ENCODE measurements at places on chromosomes 1 and 21.

GRCh38 chr1:173415490-173415889 is 61.6 kb upstream of the PRDX6 start:
- DNase-seq, result no peak

GRCh38 chr1:109654519-109654918 is 1.4 kb upstream of the GSTM4 start:
- no peak for DNase-seq

DNA sequence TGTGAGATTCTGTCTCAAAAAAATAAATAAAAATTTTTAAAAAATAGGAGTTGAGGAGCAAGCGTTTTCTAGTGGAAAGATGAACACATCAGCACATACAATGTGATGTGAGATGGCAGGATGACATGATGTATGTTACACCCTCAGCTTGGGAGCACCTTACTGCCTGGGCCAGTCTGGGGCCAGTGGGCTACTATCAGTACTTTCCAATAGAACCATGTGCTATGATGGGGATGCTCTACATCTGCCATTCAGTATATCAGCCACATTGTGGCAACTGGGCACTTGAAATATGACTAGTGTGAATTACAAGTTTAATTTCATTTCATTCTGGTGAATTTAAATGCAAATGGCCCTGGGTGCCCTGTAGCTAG is 156.0 kb downstream of the PGBD5 start:
- no peak for DNase-seq

GRCh38 chr1:231193710-231194340 is 32.0 kb downstream of the TRIM67 start:
- DNase-seq, result no peak

- DNase-seq, result no peak
These were observed at the start of gene PTPRF for GRCh38 chr1:43530483-43531106. Gene PTPRF (plus strand): TSS chr1:43530883. CDS start chr1:43545076, 14,193 bp downstream.

DNA sequence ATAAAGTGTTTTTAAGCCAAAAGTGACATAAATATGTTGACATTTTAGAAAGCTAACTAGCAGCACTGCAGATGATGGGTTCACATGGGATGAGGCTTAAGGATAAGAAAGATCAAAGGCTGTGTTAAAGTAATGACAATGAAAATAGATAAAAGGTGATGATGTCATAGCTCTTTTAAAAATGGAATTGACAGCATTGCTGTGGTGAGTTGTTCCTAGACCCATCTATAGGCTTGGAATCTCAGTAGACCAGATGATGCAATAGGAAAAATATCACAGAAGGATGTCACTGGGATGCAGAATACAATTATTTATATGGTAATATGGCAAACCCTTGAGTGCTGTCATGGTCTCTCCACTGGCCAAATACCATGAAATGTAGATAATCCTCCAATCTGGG is 286.0 kb downstream of the PLA2G4A start:
- no peak for DNase-seq

GRCh38 chr1:31521761-31522555 is 54.4 kb upstream of the TINAGL1 start:
- no peak for DNase-seq

DNA sequence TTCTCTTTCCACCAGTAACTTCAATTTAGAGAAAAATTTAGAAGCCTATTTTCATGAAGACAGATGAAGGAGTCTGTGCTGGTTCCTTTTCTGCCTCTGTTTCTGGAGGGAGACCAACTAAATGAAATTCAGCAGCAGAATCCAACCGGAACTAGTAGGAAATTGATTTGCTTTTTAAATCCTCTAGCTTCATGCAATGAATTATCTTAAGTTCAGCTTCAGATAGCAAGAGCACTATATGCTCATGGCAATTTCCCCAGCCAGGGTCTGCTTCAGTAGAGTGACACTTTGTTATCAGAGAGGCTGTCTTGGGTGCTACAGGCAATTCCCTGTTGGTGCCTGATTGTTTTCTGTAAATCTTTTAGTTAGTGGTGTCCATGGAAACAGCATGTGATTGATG is 189.7 kb downstream of the SLC35F3 start:
- no peak for DNase-seq

- no peak for DNase-seq
These were observed 2.5 kb upstream of the CDKN2C start for GRCh38 chr1:50967416-50968157.

DNA sequence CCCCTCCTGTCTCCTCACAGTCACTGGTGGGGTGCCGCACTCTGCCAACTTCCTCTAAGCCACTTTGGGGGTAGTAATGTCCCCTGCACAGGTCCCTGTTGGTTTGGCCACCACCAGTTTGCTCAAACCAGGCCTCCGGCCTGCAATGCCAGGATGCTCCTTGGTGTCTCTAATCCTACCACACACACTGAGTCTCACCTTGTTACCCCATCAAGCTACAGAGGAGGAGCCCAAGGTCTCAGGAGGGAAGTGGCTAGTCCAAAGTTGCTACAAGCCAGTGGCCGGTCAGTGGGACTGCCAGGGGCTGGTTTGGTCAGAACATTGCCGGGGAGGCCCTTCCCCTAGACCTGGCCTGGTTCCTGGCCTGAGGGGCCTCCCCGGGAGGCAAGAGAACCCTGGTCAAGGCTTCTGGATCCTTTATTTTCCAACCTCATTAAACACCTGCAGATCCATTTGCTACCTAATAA is 21.5 kb upstream of the LRP8 start:
- no peak for DNase-seq

DNA sequence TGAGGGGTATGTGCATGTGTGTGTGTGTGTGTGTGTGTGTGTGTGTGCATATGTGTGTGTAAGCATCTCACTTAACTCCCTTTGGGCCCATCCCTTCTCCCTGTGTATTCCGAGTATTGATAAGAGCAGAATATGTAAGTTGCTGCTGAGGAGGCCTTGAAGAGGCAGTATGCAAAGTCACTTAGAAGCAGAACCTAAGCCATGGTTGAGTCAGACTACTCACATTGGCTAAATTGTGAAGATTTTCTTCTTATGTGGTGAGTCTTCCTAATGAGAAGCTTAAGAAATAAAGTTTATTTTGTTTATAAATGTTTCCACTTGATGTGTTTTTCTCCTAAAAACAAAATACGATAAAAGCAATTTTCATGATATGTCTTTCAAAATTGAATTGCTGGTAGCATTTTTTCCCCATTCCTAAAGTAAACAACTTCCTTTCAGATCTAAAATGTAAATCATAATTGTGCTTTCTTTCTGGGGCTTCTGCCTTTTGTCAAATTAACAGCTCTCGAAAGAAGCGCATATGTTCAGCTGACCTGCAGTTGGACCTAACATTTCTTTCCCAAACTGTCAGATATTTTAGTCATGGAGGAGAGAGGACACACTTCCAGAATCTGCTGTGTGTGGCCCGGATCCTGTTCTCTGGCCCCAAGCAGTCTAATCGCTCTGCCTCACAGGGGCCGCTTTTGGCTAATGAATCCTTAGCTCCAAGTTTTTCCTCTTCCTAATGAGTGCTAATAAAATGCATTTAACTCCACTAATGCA is 284.0 kb downstream of the DUSP10 start:
- no peak for DNase-seq

DNA sequence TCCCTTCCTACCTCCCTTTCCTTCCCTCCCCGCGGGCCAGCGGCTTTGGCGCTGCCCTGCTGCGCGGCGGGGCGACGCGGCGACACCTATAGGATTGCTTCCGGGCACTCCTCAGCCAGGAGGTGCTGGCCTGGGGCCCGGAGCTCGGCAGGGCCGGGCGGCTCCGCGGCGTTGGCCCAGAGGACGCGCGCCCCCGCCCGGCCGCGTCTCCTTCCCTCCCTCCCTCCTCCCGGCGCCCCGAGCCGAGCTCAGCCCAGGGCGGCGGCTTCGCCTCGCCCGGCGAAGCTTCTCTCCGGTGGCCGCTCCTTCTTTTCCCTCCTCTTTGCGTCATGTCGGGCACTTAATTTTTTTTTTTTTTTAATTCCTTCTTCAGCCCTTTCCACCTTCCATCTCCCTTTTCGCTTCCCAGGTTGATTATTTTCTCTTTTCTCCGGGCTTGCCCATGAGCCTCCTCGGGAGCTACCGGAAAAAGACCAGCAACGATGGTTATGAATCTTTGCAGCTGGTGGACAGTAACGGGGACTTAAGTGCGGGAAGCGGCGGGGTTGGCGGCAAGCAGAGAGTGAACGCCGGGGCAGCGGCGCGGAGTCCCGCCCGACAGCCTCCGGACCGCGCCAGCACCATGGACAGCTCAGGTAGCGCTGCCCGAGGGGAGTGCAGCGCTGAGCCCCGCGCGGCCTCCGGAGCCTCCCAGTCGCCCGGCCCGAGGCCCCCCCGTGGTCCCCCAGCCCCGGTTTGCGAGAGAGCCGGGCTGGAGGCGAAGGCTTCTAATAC is at the start of gene DNAJC6:
Gene DNAJC6 (plus strand): TSS at position 240 of the 774 bp plus-strand sequence. CDS start 203 bp downstream, at position 443.
- peak; percentile 27 for DNase-seq

- no peak for DNase-seq
These were observed 210.0 kb downstream of the HLX start for GRCh38 chr1:221089273-221089672.

GRCh38 chr1:232744847-232745246 is 60.4 kb upstream of the MAP10 start:
- no peak for DNase-seq

GRCh38 chr1:2152954-2153353 is 41.6 kb downstream of the FAAP20 start:
- DNase-seq, result peak; percentile 59

DNA sequence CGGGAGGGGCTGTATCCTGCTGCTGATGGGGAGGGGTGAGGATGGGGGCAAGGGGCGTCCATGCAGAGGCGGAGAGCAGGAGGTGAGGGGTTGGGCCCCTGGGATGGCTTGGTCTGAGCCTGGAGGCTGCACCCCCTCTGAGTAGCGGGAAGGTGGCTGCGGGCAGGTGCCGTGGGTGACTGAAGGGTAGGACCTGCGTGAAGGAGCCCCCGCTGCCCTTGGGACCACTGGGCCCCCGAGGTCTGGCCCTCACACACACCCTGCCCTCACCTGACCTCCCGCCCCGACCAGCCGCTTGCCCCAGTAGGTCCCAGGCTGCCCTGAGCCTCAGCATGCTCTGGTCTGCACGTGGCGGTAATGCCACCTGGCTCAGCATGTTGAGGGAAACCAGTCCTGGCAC is 12.8 kb upstream of the SKI start:
- no peak for DNase-seq

GRCh38 chr1:7089497-7089896 is 304.2 kb downstream of the CAMTA1 start:
- no peak for DNase-seq

DNA sequence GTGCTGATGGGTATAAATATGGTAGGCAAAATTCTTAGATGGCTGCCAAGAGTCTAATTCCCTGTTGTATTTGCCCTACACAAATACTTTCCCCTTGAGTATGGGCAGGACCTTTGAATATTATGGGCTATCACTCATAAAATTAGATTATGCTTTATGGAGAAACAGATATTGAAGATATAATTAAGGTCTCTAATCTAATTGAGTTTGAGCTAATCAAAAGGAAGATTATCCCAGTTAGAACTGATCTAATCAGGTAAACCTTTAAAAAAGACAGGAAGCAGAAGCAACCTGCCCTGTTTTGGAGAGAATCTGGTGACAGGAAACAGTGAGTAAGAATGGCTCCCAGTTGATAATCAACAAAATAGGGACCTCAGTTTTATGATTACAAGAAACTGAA is 609.0 kb upstream of the PRMT6 start:
- no peak for DNase-seq

DNA sequence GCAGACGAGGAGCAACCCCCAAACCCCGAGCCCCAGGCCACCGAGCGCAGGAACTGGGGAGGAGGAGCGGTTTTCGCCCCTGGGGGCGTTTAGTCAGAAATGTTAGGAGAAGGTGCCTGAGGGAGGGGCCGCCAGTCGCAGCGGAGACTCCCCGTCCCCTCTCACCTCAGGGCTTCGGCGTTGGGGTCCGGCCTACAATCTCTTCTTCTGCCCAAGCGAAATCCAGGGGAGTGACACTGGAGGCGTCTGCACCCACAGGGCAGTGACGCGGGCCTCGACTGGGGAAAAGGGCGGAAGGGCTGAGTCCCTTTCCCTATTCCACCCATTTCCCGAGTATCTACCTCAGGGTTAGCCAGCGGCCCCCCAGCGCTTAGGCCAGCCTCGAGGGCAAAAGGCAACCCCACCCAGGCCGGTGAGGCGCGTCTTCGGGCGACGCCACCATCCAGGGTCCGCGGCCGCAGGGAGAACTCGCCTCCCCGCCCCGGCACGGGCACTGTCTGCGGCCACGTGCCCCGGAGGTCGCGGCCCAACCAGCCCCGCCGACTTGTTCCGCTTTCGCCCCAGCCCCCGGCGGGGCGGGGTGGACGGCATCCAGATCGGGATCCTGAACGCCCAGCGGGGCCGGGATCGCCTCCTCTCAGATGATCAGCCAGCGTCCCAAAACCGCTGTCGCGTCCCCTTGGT is 118.7 kb upstream of the BARHL2 start:
- no peak for DNase-seq

GRCh38 chr1:219990782-219991510 is 55.4 kb downstream of the EPRS1 start:
- no peak for DNase-seq

- DNase-seq, result no peak
These were observed 97.5 kb upstream of the ARHGEF16 start for GRCh38 chr1:3356827-3357460.

DNA sequence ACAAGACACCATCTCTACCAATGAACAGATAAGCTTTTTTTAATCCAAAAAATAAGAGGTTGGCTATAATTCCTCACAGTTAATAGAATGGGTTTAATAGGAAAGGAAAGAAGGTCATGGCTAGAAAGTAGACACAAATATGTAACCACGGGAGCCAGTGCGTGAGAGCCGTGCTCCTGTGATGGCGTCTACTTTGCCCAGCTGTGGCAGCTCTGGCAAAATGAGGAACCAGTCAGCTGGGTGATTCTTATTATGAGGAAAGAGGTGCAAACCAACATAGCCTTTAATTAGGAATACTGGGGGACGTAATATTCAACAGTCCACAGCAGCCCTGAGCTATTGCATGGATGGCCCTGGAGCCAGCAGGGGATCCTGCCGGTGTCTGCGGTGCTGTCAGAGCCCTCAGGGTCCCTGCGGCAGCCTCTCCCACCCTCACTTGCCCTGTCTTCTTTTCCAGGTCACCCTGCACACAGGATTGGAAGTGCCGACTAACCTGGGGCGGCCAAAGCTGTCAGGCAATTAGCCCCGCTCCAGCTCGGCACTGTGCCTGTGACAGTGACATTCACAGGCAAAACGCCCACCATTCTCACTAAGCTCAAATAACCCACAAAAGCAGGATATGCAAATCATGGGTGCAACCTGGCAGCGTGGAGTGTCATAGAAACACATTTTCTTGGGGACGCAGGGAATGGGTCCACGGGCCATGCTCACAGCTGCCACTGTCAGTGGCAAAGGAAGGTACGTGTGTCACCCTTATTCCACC is 25.9 kb upstream of the GNPAT start:
- peak; percentile 13 for DNase-seq

DNA sequence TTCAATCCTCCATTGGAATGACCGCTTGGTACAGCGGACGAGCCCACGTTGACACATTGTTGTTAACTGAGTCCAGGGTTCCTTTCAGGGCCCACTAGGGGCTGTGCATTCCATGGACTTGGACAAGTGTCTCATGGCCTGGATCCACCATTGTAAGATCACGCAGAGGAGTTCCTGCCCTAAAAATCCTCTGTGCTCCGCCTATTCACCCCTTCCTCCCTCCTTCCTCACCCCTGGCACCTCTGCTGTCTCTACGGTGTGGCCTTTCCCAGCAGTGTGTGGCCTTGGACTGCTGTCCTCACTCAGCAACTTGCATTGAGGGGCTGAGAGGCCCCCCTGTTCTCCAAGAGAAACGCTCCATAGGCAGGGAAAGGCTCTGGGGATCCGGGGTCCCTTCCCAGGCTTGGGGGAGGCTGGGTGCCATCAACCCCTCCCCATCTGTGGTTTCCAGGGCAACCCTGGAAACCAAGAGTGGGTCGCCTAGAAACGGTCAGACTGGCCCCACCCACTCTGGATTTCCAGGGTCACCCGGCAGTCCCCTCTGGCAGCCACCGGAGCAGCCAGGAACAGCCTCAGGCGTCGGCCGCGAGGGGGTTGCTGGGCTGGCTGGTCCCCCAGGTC is 50.9 kb downstream of the MEGF6 start:
- no peak for DNase-seq
